ENCODE measurements at places on chromosomes 7 and 10.

DNA sequence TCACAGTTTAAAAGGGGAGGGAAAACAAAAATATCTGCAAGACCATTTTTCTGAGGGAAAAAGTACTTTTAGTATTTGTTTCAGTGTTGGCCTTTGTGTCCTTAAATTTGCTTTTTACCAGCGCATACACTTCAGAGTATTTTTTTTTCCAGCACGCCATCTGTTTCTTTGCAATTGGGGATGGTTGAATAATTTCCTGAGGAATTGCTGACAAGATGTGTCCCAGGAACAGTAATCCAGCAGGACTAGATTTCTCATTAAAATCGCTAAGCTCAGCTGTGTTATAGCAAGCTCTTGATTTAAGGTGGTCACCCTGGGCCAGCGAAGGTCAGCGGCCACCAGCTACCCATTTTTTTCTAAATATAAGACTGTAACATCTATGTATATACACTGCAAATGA is 156.9 kb upstream of the RHOBTB1 start:
- DNase-seq, result no peak

GRCh38 chr7:27739301-27739908 is 557 bp upstream of the TAX1BP1 start:
- peak; percentile 4 for DNase-seq

DNA sequence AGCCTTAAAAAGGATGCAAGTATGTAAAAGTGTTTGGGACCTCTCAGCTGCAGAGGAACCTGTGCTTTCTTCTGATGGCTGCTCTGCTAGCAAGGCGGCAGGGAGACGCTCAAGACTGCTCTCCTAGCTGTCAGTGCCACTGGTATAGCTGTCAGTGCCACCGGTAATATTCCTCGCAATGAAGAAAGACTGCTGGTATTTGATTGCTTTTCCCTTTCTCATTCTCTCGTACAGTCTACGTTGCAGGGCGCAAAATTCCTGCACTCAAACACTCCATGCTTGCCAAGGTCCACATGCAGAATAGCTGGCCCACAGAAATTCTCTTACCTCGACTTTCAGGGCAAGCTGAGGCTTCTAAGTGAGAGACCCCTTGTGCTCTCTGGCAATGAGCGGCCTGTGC is 432.6 kb upstream of the KLF6 start:
- no peak for DNase-seq

DNA sequence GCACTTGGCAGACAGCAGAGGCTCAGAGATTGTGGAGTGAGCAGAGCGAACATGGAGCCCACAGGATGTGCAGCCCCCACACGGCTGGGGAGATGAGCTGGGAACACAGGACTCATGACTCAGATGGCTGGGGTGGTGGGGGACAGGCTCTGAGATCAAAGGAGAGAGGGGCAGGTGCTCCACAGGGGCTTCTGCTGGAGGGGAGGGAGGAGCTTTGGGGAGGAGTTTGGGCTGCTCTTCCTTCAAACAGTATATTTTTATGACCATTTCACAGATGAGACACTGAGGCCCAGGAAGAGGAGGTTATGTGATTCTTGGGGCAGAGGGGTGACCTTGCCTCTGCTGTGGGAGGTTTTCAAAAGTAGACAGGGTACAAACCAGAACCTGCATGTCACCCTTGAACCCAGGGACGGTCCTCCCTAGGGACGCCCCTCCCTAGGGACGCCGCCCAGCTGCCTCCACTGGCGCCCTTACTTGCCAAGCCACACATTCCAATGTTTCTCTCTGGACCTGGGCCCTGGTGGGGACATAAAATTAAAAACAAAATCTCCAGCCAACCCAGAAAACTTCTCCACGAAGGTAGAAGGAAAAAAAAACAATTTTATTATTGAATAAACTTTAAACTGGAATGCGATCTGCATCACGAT is 981 bp upstream of the CRYGN start:
- no peak for DNase-seq

GRCh38 chr7:116258734-116259133 is 48.4 kb downstream of the TES start:
- DNase-seq, result peak; percentile 6

DNA sequence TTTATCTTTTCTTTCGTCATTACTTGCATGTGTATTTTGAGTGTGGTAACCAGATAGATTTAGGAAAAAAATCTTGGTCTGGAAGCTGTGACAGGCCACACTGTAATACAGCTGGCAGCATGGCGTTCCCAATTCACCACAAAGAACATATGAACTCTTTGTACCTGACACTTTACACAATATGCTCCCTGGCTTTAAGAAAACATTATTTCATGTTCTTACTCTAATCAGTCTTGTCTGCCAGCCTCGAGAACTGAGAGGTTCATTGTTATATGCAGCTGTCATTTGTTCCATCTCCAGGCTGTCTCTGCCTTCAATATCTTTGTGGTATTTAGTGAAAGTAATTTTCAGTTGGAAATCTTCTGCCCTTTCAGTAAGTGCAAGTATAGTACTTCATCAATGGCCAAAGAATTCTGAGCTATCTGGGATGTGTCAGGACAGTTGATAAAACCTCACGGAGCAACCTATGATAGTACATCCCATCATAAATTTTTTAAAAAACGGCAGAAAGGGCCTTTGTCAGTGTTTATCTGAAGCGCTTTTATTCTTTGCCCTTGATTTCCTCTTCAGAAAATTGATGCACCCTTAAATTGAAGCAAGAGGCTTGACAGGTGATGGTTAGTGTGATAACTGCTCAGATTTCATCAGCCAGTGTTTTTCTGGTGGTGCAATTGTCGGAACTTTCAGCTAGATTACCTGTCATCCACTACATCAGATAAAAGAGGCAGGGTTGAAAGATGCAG is 146.3 kb upstream of the SP8 start:
- DNase-seq, result no peak

- no peak for DNase-seq
Measured at GRCh38 chr7:25454562-25455041, 226.3 kb upstream of the NPVF start.

- no peak for DNase-seq
Measured at GRCh38 chr10:93032105-93032808, 28.3 kb upstream of the CYP26C1 start.

- DNase-seq, result no peak
Measured at GRCh38 chr10:58919927-58920654, 256.4 kb upstream of the PHYHIPL start.

DNA sequence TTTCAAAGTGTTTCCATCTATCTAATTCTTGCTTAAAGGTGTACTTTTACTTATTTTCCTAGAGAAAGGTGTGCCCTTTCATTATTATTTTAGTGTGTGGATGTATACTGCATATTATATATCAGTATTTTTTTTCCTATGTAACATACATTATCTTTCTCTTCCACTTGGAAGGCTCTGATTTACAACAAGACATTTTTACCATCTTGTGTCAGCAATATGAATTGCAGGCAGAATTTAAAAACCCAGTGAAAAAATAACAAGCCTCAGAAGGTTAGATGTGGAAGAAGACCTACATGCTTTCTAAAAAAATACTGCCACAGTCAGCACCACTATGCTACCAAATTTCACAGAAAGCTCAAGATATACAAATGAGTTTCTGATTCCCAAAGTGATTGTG is 327.7 kb upstream of the STEAP1 start:
- DNase-seq, result no peak

GRCh38 chr7:135169964-135170273 is 588 bp downstream of the CYREN start:
- no peak for DNase-seq

DNA sequence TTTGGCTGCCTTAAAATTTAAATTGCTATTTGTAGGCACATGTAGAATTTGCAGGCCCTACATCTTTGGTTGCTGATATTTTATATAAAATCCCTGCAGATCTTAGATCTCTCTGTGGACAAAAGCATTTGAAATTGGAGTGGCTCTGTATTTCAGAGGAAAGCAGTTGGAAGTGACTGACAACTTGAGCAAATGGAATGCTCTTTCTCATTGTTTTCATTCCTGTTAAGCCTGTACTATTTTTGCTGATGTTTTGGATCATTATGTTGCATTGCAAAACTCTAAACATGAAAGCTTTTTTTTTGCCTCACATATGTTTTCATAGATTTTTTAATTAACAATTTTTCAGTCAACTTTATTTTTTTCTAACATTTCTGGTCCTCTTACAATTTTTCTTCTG is 251.2 kb upstream of the MDFIC start:
- DNase-seq, result no peak

GRCh38 chr7:74068378-74069085 is 15.1 kb upstream of the LIMK1 start:
- DNase-seq, result no peak

GRCh38 chr7:74258639-74259038 is 4.4 kb upstream of the RFC2 start:
- no peak for DNase-seq

DNA sequence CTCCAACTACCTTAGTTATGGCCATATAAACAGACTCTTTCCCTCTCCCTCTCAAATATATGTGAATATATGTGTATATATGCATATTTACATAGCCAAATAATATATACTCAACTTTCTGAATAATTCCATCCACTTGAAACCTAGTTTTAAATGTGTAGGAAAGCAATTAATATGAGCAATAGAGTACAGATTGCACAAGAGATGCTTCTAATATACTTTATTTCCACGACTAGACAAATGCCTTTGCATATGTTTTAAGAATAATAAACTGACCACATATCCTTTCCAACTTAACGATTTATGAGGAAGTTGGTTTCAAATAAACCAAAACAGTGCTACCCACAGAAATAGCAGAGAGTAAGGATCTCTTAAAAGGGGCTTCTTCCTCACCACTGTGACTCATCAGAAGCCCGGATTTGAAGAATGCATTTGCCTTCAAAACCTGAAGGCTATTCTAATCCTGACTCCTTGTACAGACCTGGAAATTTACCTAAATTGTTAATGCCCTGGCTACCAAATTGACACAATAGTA is 266.3 kb downstream of the AHR start:
- no peak for DNase-seq

GRCh38 chr7:143975617-143976016 is 21.0 kb downstream of the OR2F1 start:
- no peak for DNase-seq

- DNase-seq, result no peak
Measured at GRCh38 chr10:608331-609261, 80.9 kb downstream of the DIP2C start.
